ENCODE measurements at places on chromosomes 11 and 22.

DNA sequence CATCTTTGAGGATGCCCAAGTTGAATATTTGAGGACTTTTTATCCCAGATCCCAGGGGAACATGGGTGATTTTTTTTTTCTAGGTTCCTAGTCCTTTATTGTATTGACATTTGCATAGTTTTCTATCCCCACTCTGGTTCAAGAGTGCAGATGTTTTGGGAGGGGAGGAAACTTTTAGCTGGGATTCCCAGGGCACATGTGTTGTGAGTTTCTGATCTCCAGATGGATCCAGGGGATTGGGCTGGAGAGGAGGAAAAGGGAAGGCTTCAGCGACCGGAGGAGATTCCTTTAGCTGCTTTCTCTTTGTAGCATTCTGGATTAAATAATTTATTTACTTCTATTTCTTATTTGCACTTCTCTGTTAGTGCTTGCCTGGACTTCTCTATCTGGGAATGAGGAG lies 14.7 kb upstream of the SORL1-AS1 start:
- DNase-seq: no peak

GRCh38 chr22:30262917-30263741 lies 3.5 kb downstream of the OSM start:
- peak; percentile 89 for DNase-seq

DNA sequence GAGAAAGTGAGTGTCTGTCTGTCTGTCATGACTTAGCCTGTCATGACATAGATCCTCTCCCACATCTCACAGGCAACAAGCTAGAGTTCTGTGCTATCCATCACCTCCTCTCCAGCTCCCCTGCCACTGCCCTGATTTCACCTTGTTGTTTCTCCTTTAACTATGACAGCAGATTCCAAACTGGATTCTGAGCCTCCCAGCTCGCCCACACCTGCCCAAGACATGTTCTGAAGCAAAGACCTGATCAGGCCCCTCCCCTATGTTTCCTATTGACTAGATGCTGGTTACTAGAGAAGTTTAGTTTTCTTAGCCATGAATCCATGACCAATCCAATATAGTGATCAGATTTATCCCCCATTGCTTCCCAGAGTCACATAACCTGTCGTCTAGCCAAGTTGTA lies 15.4 kb downstream of the PRSS23 start:
- no peak for DNase-seq

- DNase-seq: no peak
These were observed 206.5 kb downstream of the NAV2 start for GRCh38 chr11:19919050-19919561.

GRCh38 chr11:134938212-134938611 lies 526.2 kb upstream of the B3GAT1 start:
- no peak for DNase-seq

DNA sequence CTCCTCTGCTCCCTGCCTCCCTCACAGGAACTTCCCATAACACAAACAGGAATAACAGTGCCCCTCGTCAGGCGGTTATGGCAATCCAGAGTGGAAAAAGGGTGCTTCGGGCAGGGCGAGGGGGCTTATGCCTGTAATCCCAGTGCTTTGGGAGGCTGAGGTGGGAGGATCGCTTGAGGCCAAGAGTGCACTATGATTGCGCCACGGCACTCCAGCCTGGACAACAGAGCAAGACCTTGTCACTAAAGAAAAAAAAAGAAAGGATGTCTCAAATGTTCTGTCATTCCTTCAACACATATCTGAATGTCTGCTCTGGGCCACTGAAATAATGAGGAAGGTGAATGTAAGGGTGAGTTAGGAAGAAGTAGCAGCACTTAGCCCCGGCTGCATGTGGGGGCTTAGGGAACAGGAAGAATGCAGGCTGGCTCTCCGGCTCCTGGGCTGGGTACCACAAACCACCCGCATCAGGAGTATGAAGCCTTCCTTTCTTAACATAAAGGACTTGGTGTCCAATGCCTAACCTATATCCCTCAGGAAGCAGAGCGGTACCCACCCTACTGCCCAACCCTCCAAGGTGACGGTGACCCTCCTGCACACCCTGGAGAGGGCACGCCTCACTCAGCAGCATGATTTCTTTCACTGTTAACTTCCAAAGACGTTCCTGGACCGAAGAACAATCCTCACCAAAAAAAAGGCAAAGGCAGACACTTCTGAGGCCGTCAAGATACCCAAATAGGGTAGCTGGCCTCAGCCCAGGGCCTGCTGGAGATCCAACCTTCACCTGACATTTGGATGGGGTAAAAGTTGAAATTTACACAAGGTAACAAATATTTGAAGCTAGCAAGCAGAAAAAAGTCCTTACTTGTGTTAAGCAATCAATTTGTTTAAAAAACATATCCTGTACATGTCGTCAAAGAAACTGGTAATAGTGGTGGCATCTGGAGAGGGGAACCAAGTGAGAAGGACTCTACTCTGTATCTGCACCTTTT lies 3.8 kb downstream of the CPT1A start:
- no peak for DNase-seq

DNA sequence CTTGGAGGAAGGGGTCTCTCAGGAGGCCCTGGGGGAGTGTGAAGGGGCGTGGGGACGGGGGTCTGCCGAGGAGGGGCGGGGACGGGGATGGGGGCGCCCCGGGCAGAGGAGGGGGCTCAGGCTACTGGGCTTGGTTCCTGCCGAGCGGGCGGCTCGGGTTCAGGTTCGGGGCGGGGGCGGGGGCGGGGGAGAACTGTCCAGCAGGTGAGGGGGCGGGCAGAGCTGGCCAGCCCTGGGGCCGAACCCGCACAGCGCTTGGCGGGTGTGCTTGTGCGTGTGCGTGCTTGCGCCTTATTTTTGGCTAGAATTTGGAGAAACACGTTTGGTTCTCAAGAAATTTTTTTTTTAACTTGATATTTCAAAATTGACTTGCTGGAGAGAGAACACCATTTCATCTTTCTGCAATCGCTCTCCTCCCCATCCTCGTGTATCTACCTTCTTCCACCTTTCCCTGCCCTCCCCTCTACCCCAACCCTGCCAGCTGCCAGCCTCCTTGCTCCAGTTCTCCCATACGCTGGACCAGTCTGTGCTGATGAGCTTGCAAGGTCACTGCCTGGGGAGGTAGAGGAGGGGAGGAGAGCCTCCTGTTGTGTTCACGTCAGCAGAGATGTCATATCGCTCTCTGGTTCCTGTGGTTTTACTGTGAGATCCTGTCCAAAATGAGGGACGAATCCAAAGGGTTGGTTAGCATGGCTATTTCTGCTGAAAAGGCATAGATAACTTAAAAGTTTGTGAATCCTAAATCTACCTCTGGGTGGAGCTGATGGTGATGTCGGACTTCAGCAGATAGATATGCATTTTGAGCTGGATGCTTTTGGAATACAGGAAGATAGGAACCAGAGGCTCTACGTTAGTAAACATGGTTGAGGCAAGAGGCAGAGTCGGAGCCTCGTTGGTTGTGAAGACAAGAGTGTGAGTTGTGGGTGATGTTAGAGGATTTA lies 668 bp downstream of the MADD start:
- no peak for DNase-seq

DNA sequence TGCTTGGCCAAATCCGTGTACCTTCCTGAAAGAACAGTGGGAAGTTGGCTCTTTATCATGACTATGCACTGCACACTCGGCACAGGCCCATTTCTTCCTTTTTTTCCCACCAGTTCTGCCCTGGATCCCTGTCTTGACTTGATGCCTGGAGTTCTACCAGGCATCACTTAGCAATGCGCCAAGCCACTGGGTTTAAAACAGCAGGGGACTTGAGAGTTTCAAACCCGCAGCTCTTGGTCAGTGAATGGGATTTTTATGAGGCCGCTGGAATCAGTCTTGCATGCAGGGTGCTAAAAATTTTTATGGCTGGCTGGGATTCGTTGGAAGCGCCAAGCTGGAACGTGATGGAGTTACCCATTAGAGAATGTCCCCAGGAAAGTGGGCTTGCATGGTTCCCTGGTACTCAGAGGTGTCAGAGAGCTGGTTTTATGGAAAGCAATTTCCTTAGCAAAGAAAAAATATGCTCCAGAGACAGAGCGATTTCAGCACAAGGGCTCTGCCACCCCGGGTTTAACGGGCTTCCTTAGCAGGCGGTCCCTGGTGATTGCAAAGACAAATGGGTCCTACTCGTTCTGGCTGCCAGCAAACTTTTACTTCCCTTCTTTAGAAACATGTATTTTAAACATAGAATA lies 432.9 kb downstream of the TENM4 start:
- DNase-seq: no peak

DNA sequence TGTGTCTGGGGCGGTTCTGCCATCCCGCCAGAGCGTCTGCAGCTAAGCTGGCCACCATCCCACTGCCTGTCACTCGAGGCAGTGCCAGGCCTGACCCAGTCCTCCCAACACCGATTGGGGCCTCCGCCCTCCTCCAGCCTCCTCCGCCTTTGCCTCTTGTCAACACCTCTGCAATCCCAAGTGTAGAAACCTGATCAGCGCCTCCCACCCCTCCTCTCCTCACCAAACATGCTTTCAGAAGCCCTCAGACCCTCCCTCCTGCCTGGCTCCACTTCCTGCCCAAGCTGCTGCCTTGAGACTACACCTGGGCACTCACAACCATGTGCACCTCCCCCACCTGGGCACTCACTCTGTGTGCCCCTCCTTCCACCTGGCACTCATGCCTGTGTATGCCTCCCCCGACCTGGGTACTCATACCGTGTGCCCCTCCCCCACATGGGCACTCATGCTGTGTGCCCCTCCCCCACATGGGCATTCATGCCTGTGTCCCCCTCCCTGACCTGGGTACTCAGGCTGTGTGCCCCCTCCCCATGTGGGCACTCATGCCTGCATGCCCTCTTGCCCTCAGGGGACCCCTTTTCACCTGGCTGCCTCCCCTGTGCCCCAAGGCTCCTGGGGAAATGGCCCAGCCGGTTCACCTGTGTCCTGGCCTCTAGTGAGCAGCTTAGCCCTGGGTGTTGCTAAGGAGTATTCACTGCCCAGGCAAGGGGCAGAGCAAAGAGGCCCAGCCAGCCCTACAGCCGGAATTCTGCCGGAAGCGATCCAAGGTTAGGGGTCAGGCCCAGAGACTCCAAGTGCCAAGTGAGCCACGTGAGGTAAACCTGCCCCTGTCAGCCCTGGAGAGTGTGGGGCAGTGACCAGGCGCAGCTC lies 5.5 kb upstream of the IFITM10 start:
- peak; percentile 84 for DNase-seq

- DNase-seq: no peak
These were observed 1.7 kb downstream of the IFITM1 start for GRCh38 chr11:315516-315994.

GRCh38 chr11:124915541-124916369 lies 3.3 kb upstream of the HEPN1 start:
- no peak for DNase-seq

GRCh38 chr11:18472587-18472986 lies 16.9 kb downstream of the LDHAL6A start:
- DNase-seq: no peak

DNA sequence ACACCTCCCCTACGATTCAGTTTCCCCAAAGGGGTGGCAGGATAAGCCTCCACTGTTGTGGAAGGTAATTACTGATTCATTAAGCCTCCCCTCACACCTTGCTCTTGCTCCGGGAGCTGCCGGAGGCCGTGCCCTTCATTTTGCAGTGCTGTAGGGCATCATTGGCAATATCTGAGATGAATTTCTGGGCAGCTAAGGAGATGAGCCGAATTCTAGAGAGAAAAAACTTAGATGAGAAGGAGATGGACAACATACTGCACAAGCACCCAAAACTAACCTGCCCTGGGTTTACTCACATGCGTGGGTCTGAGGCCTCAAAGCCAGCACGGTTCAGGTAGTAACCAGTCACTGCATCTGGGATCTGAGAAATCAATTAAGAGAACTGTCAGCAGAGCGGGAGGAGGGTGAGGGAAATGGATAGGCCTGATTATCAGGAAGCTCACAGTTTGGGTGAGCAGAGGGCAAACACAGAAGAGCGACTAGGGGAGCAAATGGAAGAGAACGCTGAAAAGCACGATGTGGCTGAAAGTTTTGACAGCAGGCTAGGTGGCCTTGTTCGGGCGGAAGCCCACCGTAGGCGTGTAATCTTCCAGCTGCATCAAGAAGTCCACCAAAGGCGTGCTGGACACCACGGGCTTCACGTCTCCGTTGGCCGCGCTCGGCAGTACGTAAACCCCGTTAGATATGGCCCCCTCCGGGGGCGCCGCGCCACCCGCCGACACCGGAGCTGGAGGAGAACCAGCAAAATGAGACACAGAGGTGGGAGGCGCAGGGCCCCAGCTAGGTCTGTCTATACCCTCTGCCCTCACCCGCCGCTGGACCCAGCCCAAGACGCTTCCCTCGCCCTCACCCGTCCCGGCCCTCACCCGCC lies 689 bp downstream of the TAF10 start:
- peak; percentile 81 for DNase-seq

- no peak for DNase-seq
These were observed 54.1 kb upstream of the TCF20 start for GRCh38 chr22:42324566-42324965.

- DNase-seq: peak; percentile 13
These were observed 7.9 kb upstream of the RGL4 start for GRCh38 chr22:23682827-23683355.

- DNase-seq: no peak
These were observed 57.5 kb downstream of the MYEOV start for GRCh38 chr11:69351460-69351859.

DNA sequence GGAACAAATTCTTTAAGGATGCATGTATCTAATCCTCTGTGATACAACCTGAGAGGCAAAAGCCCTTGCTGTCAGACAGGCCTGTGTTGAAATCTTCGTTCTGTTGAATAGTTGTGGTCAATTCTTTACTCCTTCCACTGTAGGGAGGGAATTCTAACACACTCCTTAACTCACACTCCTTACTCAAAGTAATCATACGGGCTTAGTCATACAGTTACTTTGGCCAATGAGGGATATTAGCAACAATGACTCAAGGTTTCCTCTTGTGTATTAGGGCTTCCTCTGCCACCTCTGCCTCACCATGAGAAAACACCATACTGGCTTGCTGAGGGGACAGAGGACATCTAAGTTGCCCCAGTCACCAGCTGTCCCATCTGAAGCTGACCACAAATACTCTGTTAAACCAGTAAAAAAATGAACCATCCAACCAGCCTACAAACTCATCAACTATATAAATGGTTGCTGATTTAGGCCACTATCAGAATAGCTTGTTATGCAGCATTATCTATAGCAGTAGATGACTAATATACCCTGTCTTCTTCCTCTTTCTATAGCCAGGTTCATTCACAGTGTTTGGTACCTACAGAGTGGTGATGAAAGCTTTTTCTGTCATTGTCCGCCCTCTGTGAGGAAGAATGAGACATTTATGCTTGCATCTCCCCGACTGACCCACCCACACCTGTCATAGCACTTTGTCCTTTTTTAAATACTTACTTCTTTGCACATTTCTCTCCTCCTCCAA lies 322.8 kb upstream of the SYN3 start:
- no peak for DNase-seq

DNA sequence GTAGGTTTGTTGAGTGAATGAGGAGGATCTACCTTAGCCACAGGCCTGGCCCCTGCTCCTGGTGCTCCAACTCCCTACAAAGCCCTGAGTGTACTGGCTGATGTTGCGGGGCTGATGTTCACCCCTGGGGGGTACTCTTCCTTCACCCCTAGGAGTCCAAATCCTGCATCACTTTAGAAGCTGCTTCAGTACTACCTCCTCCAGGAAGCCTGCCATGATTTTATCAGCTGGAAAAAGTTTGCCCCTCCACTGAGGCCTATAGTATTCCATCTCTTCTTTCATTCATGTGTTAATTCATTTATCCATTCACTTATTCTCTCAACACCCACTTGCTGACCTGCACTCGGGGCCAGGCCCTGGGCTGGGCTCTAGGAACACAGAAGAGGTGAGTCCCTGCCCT lies 7.8 kb downstream of the SHISAL1 start:
- DNase-seq: no peak

Measured in Right ventricle myocardium inferior (tissue), 1 donor.